ENCODE measurements at places on chromosomes 12 and 14. TPM values are rescaled to one million over a fixed set of nuclear protein-coding genes. Genes with fewer than 3 reads are reported as not detected.

The KRT83 gene
- total RNA-seq = not detected

The ATF7 gene
- total RNA-seq = 32.5 TPM

- no peaks in the 10 kb centered on the region for H3K36me3 ChIP-seq
- no peaks in the 10 kb centered on the region for H3K27me3 ChIP-seq
- H3K4me3 ChIP-seq = no peak overlapping the region
- H3K4me1 ChIP-seq = no peaks in the 10 kb centered on the region
These were observed 12.2 kb downstream of the LLPH start for GRCh38 chr12:66118240-66118891.

DNA sequence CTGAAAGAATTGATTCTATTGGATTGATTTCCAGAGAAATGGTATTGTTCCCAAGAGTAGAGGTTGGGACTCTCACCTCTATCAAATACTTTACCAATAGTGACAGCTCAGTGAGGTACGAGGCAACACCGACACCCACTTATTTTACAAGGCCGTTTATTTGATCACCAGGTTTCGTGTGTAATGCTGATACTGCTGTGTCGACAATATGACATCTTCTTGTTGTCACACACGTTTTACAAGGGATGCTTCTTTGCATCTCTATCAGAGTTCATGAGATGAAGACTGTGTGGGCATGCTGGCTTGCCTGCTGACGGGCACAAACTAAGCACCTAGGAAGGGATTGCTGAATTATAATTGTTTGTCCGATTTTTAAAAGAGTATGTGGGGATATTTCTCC is 217.8 kb upstream of the EGLN3 start:
- H3K4me3 ChIP-seq = no peak overlapping the region
- DNase-seq = no peak
- peaks cover 3% of the 10 kb centered on the region for H3K27me3 ChIP-seq
- H3K36me3 ChIP-seq = no peaks in the 10 kb centered on the region

DNA sequence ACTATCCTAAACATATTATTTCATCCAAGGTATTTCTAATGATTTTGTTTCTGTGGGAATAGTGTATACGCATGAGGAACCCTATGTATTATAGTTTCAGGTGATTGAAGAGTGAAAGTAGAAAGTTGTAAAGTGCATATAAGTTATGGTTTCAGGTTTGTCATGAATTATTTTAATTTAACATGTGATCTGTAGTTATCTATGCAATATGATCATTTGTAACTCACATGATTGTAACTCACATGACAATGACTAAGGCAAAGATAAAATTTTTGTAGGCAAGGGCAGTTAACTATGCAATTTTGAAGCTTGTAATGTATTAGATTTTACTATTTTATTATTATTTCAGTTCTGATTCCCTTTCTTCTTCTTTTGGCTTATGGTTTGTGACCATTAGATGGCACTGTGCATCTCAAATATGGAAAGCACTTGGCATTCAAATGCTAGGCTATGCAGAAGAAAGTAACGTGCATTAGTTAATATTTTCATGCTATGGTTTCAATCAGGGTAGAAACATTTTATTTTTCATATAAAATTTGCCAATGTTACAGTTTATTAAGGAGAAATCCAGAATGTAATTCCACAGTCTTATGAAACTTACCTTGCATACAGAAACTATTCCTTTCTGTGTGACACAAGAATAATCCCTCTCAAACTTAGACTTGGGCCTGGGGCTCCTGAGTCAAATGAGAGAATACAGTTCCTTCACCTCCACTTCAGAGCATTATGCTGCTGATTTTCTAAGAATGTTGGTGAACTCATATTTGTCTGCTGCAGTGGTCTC is 15.8 kb upstream of the TMEM30B start:
- H3K27me3 ChIP-seq = peaks cover 49% of the 10 kb centered on the region
- no peak overlapping the region for H3K4me3 ChIP-seq
- no peaks in the 10 kb centered on the region for H3K36me3 ChIP-seq
- DNase-seq = no peak

The KIF26A gene
- 15.2 TPM for total RNA-seq

The KMT2D gene
- total RNA-seq = 99.8 TPM

GRCh38 chr12:51077930-51078329 is 5.5 kb downstream of the CSRNP2 start:
- peaks cover 10% of the 10 kb centered on the region for H3K36me3 ChIP-seq
- DNase-seq = no peak
- no peak overlapping the region for H3K27ac ChIP-seq
- peak overlapping the region; percentile 33 for H3K4me3 ChIP-seq
- no peaks in the 10 kb centered on the region for H3K27me3 ChIP-seq

DNA sequence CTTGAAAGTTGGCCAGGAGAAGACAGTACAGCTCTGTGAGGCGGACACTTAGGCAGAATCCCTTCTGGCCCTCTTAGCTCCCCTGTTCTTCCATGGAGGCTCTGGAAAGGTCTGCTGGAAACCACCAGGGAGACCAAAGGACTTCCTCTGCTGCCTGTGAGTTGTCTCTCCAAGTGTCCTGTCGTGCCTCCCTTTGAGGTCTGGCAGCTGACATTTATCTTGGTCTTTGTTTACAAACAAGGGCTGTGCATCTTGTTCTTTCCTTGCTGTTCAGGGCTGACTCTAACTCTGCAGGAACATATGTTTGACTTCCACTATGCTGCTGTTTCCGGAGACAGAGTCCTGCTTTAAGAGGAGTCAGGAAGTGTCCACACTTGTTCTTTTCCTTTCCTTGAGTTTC is 159.9 kb upstream of the FRMD6 start:
- peaks cover 9% of the 10 kb centered on the region for H3K4me1 ChIP-seq
- no peaks in the 10 kb centered on the region for H3K27me3 ChIP-seq
- no peak overlapping the region for H3K27ac ChIP-seq

DNA sequence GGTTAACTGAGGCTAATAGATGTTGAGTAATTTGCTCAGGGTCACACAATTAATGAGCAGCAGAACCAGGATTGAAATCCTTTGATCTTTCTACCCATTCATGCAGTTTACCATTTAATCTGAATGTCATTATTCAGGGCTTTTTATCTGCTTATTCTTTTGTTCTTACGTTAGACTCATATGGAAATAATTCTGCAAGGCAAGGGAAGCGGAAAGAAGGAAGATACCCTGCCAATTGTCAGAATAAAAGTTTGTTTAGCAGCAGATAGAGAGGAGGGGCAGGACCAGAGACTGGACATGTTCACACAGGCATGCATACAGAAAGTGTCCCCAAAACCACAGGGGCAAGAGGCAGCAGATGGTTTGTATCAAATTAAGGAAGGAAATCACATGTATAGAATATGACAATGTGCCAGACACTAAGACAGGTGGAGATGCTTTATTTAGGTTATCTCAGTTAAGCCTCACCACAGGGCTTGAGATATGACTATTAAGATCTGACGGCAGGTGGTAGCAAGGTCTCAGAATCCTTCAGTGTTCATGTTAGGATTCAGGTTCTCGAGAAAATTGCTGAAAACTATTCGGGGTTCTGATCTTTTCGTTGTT is 29.8 kb downstream of the BRMS1L start:
- no peak for DNase-seq
- no peaks in the 10 kb centered on the region for H3K27me3 ChIP-seq
- H3K36me3 ChIP-seq = peaks cover 24% of the 10 kb centered on the region
- H3K27ac ChIP-seq = peak overlapping the region; percentile 23
- H3K4me3 ChIP-seq = no peak overlapping the region

The NYNRIN gene
- 10.3 TPM for total RNA-seq

GRCh38 chr14:95547272-95547625 is 12.4 kb downstream of the GLRX5 start:
- peaks cover 14% of the 10 kb centered on the region for H3K36me3 ChIP-seq
- no peak for DNase-seq
- no peak overlapping the region for H3K27ac ChIP-seq
- H3K4me3 ChIP-seq = no peak overlapping the region
- H3K27me3 ChIP-seq = no peaks in the 10 kb centered on the region

GRCh38 chr14:29320286-29320685 is 553.7 kb downstream of the FOXG1 start:
- no peaks in the 10 kb centered on the region for H3K27me3 ChIP-seq
- H3K4me1 ChIP-seq = no peaks in the 10 kb centered on the region
- DNase-seq = no peak
- H3K4me3 ChIP-seq = no peak overlapping the region

DNA sequence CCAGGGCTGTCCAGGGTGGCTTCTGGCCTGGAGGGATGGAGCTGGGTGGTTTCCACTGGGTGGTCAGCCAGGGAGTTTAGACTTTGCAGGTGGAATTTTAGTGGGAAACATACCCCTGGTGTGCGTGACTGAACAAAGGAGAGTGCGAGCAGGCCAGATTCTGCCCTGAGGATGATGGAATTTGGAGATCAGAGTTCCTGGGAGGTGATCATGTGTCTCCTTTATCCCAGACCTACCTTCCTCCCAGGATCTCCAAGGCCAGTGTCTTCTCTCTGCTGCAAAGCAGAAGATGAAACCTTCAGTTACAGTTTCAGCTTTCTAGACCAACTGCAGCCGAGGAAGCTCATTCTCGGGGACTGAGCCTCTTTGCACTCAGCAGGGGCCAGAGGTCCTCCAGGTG is 33.2 kb downstream of the RPH3A start:
- no peaks in the 10 kb centered on the region for H3K36me3 ChIP-seq
- H3K27ac ChIP-seq = no peak overlapping the region
- no peak for DNase-seq
- no peak overlapping the region for H3K4me3 ChIP-seq

- H3K4me3 ChIP-seq = peak overlapping the region; percentile 96
- H3K36me3 ChIP-seq = peaks cover 4% of the 10 kb centered on the region
- peak; percentile 60 for DNase-seq
- H3K27me3 ChIP-seq = peaks cover 3% of the 10 kb centered on the region
These were observed 1.4 kb downstream of the DENND5B start for GRCh38 chr12:31589598-31589903.

GRCh38 chr12:24778486-24779304 is 170.2 kb downstream of the BCAT1 start:
- peaks cover 52% of the 10 kb centered on the region for H3K4me1 ChIP-seq
- peak overlapping the region; percentile 59 for H3K27ac ChIP-seq
- H3K4me3 ChIP-seq = peak overlapping the region; percentile 8
- no peaks in the 10 kb centered on the region for H3K27me3 ChIP-seq
- no peaks in the 10 kb centered on the region for H3K36me3 ChIP-seq

GRCh38 chr12:91441993-91442952 is 259.7 kb upstream of the DCN start:
- no peak overlapping the region for H3K4me3 ChIP-seq
- H3K27ac ChIP-seq = no peak overlapping the region
- no peak for DNase-seq
- H3K27me3 ChIP-seq = no peaks in the 10 kb centered on the region
- no peaks in the 10 kb centered on the region for H3K36me3 ChIP-seq

The CKAP4 gene
- 99.4 TPM for total RNA-seq

DNA sequence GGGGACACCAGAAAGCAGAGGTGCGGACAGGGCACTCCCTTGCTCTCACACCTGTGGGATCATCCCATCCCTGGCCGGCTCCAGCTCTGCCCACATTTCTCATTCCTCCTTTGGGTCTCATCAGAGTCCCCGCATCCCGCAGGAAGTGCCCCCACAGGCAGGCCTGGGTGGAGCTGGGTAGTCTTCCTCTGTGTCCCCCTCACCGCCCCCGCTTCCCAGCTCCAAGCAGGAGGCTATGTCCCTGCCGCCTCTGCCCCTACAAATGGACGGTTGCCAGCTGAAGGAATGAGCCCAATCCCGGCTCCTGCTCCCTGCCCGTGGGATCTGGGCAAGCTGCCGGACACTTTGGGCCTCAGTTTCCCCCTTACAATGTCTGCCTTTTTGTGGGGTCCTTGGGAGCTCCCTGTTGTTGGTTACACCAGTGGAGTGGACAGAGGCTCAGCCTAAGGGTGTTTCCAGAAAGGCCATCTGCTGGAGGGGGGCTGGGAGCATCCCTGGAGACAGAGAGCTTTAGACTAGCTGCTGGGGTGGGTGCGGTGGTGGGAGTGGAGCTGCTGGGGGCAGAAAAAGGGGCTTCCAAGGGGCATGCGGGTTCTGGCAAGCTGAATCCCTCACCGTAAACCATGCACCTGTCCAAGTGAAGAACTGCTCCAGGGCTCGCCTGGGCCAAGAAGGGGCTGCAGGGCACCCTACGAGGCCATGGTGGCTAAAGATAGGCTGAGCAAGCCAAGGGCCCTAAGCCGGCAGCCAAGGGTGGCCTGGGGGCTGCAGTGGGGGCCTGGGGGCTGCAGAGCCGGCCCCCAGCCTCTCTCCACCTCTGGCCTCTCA is 7.9 kb upstream of the GPR132 start:
- H3K27me3 ChIP-seq = peaks cover 2% of the 10 kb centered on the region
- H3K4me3 ChIP-seq = no peak overlapping the region
- H3K27ac ChIP-seq = no peak overlapping the region
- DNase-seq = no peak
- peaks cover 3% of the 10 kb centered on the region for H3K4me1 ChIP-seq

- H3K27me3 ChIP-seq = no peaks in the 10 kb centered on the region
- no peak overlapping the region for H3K4me3 ChIP-seq
- no peak for DNase-seq
- no peak overlapping the region for H3K27ac ChIP-seq
These were observed 461.3 kb downstream of the BCAT1 start for GRCh38 chr12:24487606-24488005.

The FSCB gene
- total RNA-seq = not detected

GRCh38 chr14:40371011-40371410 is 938.8 kb upstream of the FBXO33 start:
- peaks cover 5% of the 10 kb centered on the region for H3K4me1 ChIP-seq
- H3K27me3 ChIP-seq = no peaks in the 10 kb centered on the region
- DNase-seq = no peak
- H3K27ac ChIP-seq = no peak overlapping the region
- H3K36me3 ChIP-seq = no peaks in the 10 kb centered on the region

The VWF gene
- 0.21 TPM for total RNA-seq

- no peaks in the 10 kb centered on the region for H3K36me3 ChIP-seq
- peaks cover 15% of the 10 kb centered on the region for H3K27me3 ChIP-seq
- no peak within 1 kb of the TSS for H3K4me3 ChIP-seq
- H3K27ac ChIP-seq = no peak within 1 kb of the TSS
- no peaks in the 10 kb centered on the region for H3K4me1 ChIP-seq
- DNase-seq = no peak
These were observed at the start of gene LBHD2 for GRCh38 chr14:103084021-103084919. TSS of gene LBHD2 (plus strand) at chr14:103084210. CDS start at chr14:103086013, 1,803 bp downstream.

- DNase-seq = no peak
- H3K4me1 ChIP-seq = peaks cover 10% of the 10 kb centered on the region
- H3K36me3 ChIP-seq = no peaks in the 10 kb centered on the region
- no peak overlapping the region for H3K4me3 ChIP-seq
- H3K27ac ChIP-seq = no peak overlapping the region
- peaks cover 42% of the 10 kb centered on the region for H3K27me3 ChIP-seq
These were observed 156.0 kb downstream of the DAD1 start for GRCh38 chr14:22433069-22433468.

DNA sequence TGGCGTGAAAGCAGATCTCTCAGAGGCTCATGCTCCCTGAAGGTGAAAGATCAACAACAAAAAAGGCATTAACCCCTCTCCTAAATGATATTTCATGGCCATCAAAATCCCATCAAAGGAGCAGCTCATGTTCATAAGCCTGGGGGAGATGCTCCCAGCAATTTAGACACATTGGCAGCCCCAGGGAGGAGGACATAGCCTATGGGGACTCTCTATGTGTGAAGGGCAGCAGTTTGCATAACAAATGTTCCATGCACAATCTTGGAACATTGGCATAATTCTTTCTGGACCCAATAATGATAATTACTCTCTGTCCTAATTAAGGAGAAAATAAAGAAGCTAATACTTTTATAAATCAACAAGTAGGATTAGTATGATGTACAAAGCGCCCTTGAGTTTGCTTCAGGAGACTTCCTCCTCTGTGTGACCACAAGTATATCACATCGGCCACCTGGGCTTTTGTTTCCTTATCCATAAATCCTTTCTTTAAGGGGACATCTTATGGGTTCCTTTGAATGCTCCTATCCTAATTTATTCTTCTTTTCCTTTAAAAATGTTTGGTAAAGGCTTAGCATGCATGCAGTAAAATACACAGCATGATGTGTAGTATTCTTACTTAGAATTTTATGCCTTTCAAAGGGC is 161.9 kb upstream of the PLEKHG7 start:
- H3K27me3 ChIP-seq = no peaks in the 10 kb centered on the region
- no peak overlapping the region for H3K27ac ChIP-seq
- H3K4me3 ChIP-seq = no peak overlapping the region
- no peak for DNase-seq

All from neural crest cell (in vitro differentiated cells).